ENCODE measurements at places on chromosomes 7 and 10. TPM values are rescaled to one million over a fixed set of nuclear protein-coding genes. Genes with fewer than 3 reads are reported as not detected.

DNA sequence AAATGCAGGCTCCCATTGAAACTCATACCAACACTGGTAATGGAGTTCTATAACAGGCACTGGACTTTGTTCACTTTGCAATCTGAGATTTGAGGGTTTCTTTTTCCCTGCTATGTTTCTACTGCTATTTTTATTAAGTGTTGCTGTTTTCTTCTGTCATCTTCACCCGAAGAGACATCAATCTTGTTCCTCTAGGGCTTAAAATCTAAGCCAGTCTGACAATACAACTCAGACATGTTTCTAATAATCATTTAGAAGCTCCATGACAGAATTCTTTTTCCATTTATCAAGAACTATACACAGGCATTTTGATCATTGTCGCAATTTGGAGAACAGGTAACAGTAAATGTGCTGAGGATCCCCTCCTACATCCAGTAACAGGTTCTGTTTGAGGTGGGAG, 98.5 kb upstream of the GNAI1 start:
- DNase-seq: no peak

The DOCK1 gene
- total RNA-seq: 16.3 TPM

- no peak for DNase-seq
These were observed 69.7 kb upstream of the TNS3 start for GRCh38 chr7:47651355-47652317.

The INTS1 gene
- total RNA-seq: 32.0 TPM

DNA sequence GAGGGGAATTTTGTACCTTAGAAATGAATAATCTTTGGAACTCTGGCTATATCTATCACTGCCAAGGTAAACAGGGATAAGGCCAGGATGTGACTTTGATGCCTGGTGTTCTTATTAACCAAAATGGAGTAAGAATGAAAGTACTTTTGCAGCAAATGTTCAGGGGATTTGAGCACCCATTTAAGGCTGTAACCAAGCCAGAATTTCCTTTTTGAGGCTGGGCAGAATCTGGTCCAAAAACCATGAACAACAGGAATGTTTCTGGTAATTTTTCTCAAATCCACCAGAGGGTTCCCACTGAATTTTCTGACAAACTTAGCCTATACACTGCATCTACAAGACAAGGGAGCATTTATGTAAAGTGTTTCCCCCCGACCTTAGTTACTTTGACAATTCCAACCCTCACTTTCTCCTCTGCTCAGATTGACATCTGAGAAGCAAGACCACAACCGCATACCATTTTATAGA, 120.6 kb downstream of the BAMBI start:
- no peak for DNase-seq
